Stimulated activated CD4-positive, alpha-beta T cell treated with anti-CD3 and anti-CD28 coated beads, TNF-alpha, amount 100 ng/mL, for 1 hour (primary cell): ENCODE measurements at places on chromosomes 2 and 18.
A peak's percentile ranks its signal among the peaks of the same experiment; 100 is the strongest.

DNA sequence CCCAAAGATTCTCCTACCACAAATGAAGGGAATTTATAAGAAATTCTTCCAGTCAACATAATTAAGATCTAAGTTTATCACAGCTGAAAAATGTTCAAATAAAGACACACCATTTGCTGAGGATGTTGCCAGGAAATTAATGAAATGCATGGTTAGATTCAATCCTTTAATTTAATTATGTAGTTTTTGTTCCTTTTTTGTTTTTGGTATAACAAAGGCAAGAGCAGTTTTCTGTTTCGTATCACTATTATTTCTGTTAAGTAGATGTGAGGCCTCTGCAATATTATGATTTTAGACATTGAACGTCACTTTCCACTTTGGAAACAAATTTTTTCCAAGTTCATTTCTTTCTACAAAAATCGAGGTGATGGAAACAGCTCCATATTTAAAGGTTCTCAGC, 440.0 kb downstream of the THSD7B start:
- DNase-seq: no peak

- no peak for DNase-seq
Observed at GRCh38 chr2:195649629-195650190, 7.3 kb upstream of the SLC39A10 start.

DNA sequence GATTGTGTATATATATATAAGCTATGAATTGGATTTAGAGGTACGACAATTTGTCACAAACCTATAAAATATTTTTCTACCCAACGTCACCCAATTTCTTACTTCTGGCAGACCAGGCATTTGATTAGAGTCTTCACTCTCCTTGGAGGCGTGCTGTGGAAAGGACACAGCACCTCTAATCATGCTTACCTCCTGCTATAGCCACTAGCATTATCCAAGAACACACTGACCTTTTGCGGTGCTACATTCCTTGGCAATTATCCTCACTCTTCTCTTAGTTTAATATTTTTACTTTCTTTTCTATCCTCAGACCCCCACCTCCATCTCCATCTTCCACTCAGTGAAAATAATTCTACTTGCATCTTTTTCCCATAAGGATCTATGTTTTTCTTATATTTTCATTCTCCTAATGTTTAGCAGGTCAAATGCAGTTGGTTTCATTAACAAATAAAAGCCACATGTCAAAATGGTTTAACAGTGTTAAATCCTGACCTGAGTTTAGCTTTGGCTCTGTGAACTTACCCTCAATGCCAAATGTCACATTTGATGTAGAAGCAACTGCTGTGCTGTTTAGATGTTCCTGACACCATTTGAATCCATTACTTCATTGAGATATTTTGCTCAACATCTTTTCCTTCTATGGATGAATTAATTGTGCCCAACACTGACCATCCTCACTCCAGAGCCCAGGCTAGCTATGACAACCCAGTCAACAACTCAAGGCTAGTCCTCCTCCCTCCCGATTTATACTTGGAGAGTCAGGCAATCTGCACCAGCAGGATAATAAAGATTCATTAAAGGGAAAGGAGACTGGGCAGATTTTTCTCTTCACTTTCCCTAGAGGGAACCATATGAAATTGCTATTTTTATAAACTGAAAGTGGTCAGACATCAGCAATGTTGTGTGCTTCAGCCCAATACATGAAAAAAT, 240.5 kb downstream of the MREG start:
- DNase-seq: no peak

GRCh38 chr18:23872701-23873550, 141.6 kb upstream of the TTC39C start:
- DNase-seq: peak; percentile 14
